AG04449 (cell line): ENCODE measurements at places on chromosomes 1 and 21.
A peak's percentile ranks its signal among the peaks of the same experiment; 100 is the strongest.

GRCh38 chr1:41765152-41765551, 153.6 kb downstream of the HIVEP3 start:
- DNase-seq: no peak

GRCh38 chr1:5982868-5983267, 9.4 kb downstream of the NPHP4 start:
- DNase-seq: no peak

GRCh38 chr1:181108304-181108867, 19.9 kb downstream of the IER5 start:
- DNase-seq: no peak

- DNase-seq: no peak
Measured at GRCh38 chr21:39754811-39755210, 9.8 kb downstream of the IGSF5 start.

- no peak for DNase-seq
Measured at GRCh38 chr1:22761821-22762220, 51.2 kb downstream of the EPHB2 start.

- peak; percentile 76 for DNase-seq
Measured at GRCh38 chr1:198937231-198938031, 298.6 kb downstream of the PTPRC start.

DNA sequence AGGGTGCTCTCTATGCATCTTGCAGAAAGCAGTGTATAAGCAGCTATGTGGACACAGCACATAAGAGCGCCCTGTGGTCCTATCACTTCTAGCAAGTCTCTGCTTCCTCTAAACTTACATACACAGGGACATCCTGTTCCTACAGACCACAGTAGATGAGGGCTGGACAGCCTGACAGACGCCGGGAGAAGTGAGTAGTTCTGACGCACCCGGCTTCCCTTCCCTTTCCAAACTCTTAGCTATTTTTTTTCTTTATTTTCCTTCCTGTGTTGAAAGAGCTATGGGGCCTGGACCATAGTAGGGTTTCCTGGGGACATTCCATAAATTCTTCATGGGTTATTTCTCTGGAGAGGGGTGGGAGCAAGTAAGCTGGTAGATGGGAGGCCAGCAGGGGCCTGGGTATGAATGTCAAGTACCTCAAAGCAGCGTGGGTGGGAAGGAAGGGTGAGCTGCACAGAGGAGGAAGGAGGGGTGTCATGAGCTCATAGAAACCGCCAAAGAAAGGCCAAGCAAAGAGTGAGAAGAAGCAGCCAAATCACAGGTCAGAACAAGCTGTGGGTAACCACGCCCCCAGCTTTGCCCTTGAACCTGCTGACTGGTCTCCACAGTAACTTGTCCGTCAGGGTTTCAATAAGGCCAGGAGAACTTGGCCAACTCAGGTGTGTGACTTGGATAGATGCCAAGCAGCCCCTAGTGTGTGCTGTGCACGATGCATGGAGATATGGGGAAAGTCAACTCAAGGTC, 36.6 kb downstream of the PLXNA2 start:
- DNase-seq: peak; percentile 85

DNA sequence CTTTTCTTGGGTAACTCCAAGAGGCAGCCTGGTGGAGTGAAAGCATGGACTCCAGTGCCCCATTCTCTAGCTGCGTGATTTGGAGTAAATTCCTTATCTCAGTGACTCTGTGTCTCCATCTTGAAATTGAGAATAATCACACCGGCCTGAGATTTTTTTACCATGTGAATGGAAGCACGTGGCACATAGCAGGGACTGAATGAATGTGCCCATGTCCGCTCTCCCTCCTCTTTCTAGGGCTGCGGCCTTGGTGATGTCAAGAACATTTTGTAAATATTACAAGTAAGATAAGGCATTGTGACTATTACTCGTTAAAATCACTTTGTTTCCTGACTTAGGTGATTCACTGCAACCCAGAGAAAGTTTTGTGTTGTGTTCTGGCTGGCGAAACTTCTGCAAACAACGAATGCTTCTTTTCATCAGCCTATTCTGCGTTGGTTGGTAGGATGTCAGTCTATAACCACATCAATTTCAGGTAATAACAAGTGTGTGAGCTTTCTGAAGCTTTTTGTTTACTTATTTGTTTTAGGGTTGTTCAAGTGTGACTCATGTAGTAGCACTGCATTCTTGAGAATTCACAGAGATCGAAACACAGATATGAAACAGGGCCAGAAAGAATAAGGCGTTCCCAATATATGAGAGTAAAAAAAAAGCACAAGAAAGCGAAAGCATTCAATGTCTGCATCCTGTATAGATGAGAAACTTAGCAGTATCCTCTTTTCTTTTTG, 135.7 kb upstream of the SLC45A1 start:
- no peak for DNase-seq

GRCh38 chr1:167791281-167792187, 69.8 kb downstream of the MPZL1 start:
- peak; percentile 99 for DNase-seq

- no peak for DNase-seq
Measured at GRCh38 chr1:185478877-185479276, 161.8 kb upstream of the IVNS1ABP start.

GRCh38 chr1:25216123-25216522, 16.2 kb downstream of the SYF2 start:
- DNase-seq: no peak

- DNase-seq: no peak
Measured at GRCh38 chr1:14598498-14599182, at the start of gene KAZN. TSS of gene KAZN (plus strand) at chr1:14598685.

DNA sequence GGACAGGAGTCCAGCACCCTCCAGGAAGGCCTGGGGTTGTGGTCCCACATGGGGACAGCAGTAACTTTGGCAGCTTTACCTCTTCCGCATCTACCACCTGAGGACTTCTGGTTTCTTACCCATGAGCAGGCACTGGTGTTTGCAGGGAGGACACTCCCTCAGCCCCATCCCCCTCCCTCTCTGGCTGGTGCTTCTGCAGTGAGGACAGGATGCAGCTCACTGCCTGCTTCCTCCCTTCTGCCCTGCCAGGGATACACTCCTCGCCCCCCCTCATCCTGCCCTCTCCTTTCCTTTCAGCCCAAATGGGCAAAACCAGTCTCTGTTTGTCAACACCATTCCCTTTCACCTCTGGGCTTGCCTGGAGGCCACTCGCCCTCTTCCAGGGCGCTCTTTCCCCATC, 62.4 kb downstream of the KIRREL1 start:
- DNase-seq: no peak

DNA sequence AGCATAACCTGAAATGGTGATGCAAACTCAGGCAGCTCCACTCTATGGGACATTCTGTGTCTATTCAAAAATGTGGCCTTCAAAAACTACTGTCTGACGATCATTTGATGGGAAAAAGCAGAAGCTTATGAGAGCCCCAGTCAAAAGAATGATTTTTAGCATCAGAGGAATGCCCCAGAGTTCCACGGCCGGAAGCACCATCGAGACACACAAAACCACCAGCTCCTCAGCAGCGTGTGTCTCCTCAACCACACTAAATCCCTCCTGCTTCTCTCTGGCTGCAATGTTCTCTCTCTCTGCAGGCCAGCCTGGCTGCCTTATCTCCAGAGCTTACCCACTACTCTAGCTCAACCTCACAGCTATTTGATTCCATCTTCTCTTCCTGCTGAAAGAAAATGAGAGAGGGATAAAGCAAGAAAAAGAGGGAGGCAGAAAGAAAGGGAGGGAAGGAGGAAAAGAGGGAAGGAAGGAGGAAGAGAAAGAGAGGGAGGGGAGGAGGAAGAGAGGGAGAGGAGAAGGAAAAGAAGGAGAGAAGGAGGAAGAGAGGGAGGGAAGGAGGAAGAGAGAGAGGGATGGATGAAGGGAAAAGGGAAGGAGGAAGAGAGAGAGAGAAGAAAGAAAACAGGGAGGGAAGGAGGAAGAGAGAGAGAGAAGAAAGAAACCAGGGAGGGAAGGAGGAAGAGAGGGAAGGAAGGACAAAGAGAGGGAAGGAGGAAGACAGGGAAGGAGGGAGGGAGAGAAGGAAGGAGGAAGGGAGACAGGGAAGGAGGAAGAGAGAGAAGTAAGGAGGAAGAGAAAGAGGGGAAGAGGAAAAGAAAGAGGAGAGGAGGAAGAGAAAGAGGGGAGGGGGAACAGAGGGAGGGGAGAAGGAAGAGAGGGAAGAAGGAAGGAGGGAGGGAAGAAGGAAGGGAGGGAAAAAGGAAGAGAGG, 33.5 kb upstream of the LAPTM5 start:
- DNase-seq: no peak

DNA sequence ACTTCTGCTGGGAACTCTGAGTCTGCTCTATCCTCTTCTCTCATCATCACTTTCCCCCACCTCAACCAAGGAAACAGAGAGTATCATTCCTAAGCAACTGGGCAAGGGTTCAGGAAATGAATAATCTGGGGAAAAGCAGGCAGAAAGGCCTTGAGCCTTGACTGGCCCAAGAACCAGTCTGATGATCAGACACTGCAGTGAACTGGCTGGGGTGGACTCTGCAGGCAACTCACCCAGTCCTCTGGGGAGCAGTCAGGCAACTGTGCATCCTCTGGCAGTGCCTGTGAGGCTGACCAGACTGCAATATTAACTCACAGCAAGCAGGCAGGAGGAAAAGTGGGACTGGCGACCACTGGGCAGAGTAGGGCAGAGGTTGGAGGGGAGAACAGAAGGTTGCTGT, 991 bp downstream of the ANKRD35 start:
- peak; percentile 26 for DNase-seq

DNA sequence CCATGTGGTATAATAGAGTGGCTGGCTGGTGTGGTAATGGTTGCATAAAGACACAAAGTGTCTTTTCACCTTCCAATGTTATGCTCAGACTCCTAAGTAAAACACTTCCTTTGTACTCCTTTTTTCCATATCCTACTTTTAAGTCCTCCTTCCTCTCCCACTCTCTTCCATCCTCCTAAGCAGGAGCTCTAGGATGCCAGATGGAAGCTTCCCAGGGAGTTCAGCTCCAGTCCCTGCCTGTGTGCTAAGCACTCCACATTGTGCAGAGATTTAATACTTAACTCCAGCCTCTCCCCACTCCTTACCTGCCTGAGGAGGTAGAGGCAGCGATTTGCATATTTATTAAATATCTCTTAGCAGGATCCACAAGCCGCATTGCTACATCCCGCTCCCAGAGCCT, 60.5 kb upstream of the IGSF21 start:
- no peak for DNase-seq

DNA sequence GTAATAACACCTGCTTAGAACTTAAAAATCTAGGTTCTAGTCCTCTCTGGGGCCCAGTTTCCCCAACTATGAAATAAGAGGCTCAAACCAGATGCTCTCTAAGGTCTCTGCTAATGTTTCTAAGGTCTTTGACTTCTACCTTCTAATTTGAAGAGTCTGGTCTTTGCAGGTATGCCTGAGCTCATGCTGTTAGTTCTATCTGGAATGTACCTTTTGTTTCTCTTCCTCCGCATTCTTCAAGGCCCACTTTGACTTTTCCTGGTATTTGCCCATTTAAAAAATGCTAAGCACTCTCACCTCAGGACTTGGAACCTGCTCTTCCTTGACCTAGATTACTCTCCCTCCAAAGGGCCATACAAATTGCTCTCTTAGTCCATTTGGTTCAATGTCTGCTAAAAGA, 13.5 kb downstream of the SLC35D1 start:
- no peak for DNase-seq

GRCh38 chr1:105886309-105886708, 1170.2 kb upstream of the PRMT6 start:
- DNase-seq: no peak

GRCh38 chr1:174911606-174912005, 88.1 kb upstream of the CACYBP start:
- no peak for DNase-seq

- DNase-seq: no peak
Measured at GRCh38 chr1:119046429-119046784, 58.3 kb upstream of the TBX15 start.

DNA sequence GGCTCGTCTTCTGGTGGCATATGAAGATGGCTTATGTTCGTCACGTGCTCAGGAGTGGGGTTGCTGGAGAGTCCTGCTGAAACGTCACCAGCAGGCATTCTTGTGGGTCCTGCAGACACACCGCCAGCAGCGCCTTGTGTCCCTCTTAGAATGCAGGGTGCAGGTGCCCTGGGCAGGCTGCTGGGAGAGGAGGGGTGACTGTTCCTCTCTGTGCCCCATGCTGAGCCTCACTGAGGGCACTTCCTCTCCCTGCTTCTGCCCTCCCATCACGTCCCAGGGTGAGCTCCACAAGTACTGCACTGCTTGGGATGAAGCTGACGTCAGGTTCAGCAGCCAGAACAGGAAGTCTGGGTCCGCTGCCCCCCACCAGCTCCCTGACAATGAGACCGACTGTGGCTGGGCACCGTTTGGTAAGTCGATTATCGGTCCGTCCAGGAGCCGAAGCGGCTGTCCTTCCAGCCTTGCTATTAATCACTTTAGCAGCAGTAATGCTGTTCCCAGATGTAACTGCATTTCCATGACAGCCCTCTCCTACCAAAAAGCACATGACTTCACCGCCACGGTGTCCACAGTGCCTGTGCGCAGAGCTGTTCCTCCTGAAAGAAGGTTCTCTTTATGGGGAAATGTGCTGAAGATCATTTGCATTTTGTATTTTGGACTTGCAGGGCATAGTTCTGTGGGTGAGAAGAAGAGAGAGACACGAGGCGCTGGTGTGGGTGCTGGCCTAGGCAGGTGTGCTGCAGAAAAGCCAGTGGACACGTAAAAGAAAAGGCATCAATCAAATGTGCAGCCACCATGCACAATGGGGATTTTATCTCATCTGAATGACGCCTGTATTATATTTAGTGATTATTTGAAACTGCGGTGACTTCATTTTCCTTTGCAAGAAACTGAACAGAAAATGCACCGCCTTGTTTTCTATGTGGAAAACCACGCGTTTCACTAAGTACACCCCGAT, 21.0 kb downstream of the SLC37A1 start:
- DNase-seq: no peak

DNA sequence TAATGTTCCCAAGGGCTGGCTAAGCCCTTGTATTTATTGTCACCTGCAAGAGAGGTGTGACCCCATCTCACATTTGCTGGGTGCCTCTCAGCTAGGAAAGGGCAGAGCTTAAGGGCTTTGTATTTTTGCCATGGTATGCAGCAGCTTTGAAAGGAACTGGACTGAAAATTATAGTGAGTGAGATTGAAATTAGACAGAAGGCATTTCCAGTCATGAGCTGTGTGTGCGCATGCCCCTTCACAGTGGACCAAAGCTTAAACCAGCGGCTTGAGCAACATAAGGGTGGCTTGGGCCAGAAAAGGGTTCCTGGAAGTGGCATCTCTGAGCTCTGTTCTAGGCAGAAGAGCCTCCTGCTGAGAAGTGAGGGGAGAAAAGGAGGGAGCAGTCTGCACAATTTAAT, 19.8 kb downstream of the MYOG start:
- no peak for DNase-seq

- DNase-seq: no peak
Measured at GRCh38 chr1:174114788-174115448, 44.4 kb upstream of the RABGAP1L start.
